NCI-H2171 (cell line): ENCODE measurements at places on chromosomes 2 and 18.

- no peak for DNase-seq
Measured at GRCh38 chr2:122535960-122536505, 780.6 kb downstream of the TSN start.

DNA sequence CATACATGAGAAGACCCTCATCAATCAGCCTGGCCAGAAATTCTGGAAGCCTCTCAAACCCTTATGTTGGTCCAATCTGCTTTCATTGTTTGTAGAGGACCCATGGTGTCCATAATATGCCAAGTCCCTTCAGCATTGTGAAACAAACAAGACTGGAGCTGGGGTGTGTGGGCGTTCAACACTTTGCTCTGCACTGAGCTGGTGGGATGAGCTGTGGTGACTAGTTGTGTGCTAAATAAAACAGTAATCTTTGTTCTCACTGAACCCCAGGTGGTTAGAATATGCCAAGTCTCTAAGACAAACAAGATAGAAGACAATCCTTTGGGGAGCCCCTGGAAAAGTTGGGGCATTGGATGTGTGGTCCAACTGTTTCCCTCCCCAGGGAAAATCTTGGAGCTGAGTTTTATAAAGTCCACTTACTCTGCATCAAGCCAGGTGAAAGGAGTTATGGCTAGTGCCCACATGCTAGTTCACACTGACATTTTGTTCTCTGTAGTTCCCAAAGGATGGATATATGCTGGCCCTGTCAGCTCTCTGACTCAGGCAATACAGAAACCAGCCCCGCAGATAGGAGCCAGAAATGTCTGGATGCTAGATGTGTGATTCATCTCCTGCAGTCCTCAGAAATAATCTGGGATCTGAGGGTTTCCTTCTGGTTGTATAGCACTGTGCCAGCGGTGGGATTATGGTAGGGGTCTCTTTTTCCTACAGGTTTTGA, 260.2 kb downstream of the TMX3 start:
- DNase-seq: no peak

DNA sequence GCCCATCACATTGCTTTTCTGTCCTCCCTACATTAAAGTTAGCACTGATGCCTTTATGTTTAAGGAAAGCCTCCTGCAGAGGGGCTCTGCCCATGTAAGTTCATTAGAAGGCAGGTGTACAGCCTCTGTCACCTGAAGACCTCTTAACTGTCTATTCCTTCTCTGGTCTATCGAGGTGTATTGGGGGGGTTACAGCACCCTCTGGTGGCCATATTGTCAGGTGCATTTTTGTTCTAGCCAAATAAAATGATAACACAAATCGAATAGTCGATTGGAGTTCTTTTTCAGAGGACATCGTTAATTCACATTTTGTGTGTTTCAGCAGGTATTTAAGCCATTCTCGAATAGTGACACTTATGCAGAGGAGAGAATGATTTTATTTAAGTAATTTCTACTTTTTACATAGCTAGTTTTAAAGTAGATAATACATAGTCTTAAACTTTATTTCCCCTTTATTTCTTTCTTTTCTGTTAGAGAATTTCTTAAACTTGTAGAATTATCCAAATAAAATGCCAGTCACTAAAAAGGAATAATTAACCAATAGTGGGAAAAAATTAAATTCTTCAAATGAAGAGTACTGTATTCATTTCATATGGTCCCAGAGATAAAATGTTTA, 136.8 kb downstream of the NEDD4L start:
- DNase-seq: peak; percentile 26

DNA sequence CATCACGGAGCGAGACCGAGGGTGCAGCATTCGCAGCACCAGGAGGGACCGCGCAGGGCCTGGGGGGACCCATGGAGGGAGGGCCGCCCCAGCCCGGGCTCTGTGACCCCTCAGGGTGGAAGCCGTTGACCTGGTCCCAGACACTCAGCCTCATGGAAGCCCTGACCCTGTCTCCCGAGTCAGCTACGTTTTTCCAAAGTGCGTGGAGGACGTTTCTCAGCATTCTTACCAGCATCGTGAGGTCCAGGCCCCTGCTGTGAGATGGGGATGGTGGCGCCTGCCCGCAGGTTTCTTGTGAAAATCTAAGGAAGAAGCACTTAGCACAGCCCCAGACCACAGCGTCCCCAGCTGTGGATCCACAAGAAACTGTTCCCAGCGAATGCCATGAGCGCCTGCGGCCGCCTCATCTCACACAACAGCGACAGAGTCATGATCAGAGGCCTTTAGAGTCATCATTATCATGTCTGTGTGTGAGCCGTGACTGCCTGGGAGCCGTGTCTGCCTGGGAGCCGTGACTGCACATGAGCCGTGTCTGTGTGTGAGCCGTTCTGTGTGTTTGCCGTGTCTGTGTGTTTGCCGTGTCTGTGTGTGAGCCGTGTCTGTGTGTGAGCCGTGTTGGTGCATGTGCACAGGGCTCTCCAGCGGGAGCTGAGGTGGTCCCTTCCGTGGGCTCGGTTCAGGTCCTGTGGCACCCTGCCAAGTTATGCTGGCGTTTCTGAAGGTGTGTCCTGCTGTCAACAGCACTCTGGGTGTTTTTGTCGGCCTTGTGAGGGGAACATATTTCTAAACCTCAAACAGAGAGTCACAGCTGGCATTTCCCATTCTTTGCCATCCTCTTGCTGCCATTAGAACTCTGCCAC, 49.2 kb upstream of the KCNG2 start:
- DNase-seq: no peak

DNA sequence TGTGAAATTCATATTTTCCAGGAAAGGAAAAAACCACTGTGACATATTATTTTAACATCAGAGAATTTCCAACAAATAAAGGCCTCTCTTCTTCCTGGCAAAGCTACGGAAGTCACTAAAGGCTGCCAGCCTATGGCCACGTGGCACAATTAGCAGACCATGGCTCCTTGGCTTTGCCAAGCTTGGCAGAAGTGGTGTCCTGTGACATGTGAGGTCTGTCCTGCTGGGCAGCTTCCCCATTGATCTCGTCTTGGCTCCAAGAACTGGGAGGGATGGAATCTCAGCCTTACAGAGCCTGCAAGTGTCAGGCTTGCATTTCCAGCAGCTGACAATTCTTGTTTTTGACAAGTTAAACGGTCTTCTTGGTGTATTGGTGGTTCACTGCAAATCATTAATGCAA, 226.9 kb upstream of the THSD7B start:
- DNase-seq: no peak

DNA sequence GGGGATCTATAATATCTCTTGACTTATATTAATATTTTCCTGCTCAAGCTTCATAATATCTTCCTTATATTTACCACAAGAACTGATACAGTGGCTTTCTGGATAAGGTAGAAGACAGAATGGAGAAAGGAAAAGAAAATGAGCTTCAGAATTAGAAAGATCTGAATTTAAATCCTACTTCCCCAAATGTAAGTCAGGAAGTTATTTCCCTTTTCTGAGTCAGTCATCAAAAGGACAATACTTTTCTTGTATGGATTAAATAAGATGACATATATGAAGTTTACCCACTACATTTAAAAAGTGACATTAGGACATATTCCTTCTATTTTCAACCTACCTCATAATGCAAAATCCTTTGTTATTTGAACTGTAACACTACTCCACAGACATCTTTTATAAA, 19.0 kb downstream of the KRCC1 start:
- no peak for DNase-seq

GRCh38 chr18:69400253-69400975, at the start of gene DOK6:
TSS of gene DOK6 (plus strand) at chr18:69400888.
- DNase-seq: no peak

- no peak for DNase-seq
Measured at GRCh38 chr2:119011162-119011909, 69.3 kb downstream of the MARCO start.

DNA sequence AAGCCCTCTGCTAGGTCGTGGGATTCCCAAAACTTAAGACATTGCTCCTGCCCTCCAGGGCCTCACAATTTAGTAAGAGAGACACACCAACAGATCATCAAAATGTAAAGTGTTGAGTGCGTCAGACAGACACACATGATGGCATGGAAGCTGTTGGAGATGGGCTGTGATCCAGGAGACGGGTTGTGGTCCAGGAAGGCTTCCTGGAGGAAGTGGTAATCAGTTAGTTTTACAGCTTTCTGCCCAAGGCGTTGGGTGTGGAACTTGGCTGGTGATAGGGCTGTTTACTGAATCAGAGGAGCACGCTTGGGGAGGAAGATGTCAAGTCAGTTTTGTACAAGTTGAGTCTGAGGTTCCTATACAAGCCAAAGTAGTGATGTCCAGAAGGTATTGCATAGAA, 24.0 kb upstream of the GLI2 start:
- DNase-seq: no peak

DNA sequence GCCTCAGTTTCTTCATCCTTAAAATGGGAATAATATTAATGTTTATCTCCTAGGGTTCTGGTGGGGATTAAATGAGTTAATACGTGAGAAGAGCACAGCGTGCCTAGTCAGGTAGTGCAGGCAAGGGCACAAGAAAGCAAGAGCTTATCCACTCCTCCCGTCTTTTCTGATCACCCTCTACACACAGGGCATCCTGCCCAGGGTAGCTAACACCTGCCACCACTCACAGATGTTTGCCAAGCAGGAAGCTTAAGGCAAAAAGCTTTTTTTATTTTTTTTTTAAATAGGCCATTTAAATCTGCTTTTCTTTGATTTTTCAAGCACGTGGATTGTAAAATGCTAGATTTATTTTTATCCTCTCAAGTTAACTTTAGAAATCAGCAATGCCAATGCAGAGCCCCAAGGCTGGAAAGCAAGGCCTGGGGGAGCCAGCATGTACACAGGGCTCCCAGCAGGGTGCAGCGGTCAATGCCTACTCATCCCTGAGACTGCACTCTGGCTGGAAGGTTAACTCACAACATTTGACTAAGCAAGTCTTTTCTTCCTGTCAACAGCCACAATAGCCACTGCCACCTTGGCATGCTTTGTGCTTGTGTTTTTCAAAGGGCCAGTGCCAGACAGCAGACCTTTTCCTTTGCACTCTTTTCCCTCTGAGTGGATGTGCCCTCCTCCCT, 86.5 kb upstream of the ACAA2 start:
- DNase-seq: peak; percentile 13

DNA sequence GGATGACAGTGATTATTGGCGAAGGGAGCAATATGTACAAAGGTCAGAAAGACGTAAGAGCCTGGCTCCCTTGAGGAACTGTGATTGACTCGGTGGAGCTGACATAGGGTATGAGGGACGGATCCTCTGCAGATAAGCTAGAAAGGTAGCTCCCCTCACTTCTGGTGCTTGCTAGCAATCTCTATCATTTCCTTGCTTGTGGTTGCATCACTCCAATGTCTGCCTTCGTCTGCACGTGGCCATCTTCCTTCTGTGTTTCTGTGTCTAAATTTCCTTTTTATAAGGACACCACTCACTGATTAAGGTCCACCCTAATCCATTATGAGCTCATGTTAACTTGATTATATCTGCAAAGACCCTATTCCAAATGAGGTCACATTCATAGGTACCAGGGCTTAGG, 22.9 kb upstream of the LMAN1 start:
- DNase-seq: no peak

DNA sequence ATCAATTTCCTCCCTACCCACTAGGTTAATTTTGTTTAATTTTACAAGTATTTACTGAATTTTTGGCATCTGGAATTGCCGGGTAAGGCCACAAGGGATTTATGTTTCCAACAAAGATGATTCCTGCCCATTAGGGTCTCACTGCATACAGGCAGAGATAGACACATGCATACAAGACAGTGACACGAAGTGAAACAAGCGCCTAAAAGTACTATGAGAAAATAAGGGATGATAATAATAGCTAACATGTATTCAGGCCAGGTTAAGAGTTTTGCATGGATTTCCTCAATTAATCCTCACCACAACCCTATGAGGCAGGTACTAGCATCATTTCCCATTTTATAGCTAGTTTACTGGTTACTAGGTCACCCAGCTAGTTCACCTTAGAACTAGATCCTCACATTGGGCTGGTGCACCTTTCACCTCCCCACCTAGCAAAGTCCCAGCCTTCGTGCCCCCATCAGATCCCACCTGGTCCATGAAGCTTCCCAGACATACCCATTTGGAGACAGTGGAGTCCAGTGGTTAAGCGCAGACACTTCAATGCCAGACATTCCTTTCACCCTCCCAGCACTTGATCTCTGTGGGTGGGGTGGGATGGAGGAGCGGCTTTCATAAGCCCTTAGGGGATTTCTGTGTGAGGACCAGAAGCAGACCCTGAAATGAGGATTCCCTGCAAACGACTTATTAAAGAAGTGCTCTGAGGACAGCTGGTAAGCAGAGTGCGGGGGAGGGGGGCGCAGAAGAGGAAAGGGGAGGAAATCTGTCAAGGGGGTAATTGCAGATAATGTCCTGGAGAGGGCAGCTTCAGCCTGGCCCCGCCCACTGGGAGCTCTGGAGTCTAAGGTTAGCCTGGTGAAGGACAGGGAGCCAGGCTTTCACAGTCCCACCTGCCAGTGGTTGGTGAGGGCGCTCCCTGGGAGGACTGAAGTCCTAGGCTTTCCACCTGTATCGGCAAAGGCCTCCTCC, 5.8 kb upstream of the DGUOK start:
- DNase-seq: no peak

GRCh38 chr2:148493822-148494563, 150.6 kb upstream of the EPC2 start:
- no peak for DNase-seq

- no peak for DNase-seq
Measured at GRCh38 chr2:140164449-140164848, 1384.3 kb upstream of the NXPH2 start.

- peak; percentile 47 for DNase-seq
Measured at GRCh38 chr2:109129356-109129920, 433 bp downstream of the SH3RF3 start.

DNA sequence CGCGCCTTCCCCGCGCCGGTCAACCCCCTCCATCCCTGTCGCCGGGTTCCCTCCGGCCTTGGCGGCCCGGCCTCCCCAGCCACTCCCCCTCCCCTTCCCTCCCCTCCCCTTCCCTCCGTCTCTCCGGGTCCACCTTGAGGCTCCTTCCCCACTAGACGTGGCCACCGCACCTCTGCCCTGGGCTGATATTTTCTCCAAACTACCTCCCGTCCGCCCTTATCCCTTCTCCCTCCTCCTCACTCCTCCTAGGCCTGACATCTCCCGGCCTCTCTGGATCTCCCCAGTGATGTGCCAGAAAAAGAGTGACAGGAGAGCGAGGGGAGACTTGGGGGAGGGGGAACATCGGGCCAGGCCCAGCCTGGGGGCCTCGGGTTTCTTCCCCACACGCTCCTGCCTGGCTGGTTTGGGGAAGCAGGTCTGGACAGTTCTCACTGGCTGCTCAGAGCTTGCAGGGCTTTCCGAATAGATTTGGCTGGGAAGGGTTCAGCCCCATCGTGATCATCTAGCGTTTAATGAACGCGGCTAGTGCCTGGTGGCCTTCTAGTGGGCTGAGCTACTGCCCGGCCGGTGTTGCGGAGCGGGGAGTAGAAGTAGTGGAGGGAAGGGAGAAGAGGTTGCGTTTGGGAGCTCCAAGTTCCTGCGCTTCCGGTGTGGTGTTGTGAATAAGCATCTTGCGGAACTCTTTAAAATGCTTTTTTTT, 641 bp downstream of the MAPRE3 start:
- no peak for DNase-seq

GRCh38 chr2:23900541-23901322, 26.2 kb downstream of the ATAD2B start:
- no peak for DNase-seq

DNA sequence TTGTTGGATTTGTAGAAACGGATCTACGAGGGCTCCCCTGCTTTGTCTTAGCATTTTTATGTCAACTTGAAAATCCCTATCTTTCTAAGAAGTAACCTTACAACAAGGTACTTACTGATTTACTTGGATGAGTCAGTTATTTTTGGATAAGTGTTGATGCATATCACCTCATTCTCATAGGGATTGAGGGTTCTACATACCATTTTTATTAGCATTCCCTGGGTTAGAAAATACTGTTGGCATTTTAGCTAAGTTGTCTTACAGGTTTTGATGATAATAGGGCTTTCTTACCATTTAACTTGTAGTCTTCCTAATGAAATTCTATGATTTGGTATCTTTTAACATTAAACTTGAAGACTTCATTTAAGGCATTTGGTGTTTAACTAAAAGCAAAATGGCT, 125.2 kb downstream of the UBE2E3 start:
- DNase-seq: no peak
